Nephron progenitor cell (in vitro differentiated cells): ENCODE measurements at places on chromosomes 13 and 19.

- DNase-seq = peak; percentile 52
Observed at GRCh38 chr19:44748426-44749254, at the start of gene BCL3. TSS of gene BCL3 (plus strand) at chr19:44748708. CDS start at chr19:44748791, 83 bp downstream.

- no peak for DNase-seq
Observed at GRCh38 chr13:75587679-75588078, 38.1 kb downstream of the UCHL3 start.

GRCh38 chr19:38670921-38671398 is 23.5 kb downstream of the ACTN4 start:
- DNase-seq = no peak

- DNase-seq = no peak
Observed at GRCh38 chr13:27080018-27080948, 91.3 kb downstream of the USP12 start.

DNA sequence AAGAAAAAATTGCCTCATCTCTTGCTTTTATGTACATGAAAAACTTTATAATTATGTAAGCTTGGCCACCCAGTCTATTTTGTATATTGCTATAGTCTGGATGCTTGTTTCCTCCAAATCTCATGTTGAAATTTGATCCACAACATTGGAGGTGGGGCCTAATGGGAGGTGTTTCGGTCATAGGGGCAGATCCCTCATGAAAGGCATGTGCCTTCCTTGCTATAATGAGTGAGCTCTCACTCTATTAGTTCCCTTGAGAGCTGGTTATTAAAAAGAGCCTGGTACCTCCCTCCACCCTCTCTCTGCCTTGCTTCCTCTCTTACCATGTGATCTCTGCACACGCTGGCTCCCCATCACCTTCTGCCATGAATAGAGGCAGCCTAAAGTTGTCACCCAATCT is 1005.1 kb downstream of the PCDH9 start:
- peak; percentile 8 for DNase-seq

- DNase-seq = peak; percentile 46
Observed at GRCh38 chr19:18832306-18833140, 764 bp downstream of the UPF1 start.

DNA sequence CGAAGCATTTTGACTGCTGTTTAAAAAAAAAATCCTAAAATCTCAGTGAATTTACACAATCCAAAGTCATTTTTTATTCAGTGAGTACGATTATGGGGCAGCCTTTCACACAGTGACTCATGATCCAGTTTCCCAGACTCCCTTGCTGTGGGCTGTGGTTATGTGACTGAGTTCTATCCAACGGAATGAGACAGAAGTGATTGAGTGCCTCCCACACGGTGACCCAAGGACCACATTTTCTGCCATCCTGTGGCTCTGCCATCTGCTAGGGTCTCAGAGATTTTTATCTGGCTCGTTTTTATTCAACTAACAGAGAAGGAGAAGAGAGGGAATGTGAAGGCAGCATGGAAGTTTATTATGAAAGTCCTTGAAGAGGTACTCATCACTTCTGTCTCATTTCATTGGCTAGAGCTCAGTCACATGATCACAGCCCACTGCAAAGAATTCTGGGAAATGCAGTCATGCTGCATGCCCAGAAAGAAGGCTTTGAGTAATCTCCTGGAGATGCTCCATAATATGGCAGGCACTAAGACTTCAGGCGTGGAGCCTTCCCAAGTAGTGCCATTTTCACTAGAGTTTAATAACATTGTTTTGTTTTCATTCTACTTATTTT is 999.4 kb downstream of the UQCRFS1 start:
- DNase-seq = no peak

DNA sequence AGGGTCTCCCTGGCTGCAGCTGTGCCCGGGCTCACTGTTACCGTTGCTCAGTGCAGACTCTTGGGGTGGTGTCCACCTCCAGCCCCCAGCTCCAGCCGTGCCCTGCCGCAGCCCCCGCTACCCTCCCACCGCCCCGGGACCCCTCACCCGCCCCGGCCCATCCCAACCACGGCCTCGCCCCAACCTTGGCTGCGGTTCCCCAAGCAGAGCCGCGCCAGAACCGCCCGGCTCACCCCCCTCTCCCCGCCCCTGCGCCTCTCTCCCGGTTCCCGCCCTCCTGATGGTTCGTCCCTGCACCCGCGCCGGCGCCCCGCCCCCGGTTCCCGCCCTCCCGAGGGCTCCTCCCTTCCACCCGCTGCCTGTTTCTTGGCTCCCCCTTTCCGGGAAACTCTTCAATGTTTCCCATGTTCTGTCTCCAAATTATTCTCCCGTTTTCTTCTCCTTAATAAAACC is 40.3 kb downstream of the ANKRD10 start:
- peak; percentile 90 for DNase-seq

GRCh38 chr13:63107179-63107943 is 1691.7 kb upstream of the PCDH20 start:
- no peak for DNase-seq

GRCh38 chr19:7783991-7784423 is 21.0 kb downstream of the CLEC4M start:
- no peak for DNase-seq

GRCh38 chr19:29953352-29954247 is 11.6 kb downstream of the URI1 start:
- no peak for DNase-seq

- peak; percentile 3 for DNase-seq
Observed at GRCh38 chr13:47337781-47338507, 441.1 kb upstream of the HTR2A start.

GRCh38 chr19:5003781-5004180 is 34.9 kb downstream of the KDM4B start:
- no peak for DNase-seq

DNA sequence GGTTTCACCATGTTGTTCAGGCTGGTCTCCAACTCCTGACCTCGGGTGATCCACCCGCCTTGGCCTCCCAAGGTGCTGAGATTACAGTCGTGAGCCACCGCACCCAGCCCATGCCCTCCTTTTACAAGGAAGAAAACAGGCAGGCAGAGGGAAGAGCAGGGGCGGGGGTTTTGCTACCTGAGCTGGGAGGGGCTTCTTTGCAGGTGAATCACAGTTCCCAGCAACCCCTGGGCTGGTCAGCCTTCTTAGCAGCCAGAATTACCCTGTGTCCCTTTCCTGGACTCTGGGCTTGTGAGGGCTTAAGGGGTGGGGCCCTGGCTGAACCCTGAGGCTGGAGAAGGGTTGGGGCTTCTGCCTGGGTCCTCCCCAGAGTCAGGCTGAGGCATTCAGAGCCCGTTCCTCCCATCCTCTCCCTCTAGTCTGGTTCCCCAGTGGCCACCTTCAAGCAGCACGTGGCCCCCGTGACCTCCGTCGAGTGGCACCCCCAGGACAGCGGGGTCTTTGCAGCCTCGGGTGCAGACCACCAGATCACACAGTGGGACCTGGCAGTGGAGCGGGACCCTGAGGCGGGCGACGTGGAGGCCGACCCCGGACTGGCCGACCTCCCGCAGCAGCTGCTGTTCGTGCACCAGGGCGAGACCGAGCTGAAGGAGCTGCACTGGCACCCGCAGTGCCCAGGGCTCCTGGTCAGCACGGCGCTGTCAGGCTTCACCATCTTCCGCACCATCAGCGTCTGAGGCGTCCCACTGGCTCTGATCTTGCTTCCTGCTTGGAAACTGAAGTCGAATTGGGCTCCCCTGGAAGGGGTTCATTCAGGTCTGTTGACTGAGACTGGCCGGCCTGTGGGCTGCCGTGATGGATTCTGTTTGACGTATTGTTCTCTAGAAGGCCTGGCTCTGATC is 2.8 kb upstream of the KCNJ14 start:
- DNase-seq = no peak

GRCh38 chr13:94123557-94123956 is 355.9 kb downstream of the DCT start:
- no peak for DNase-seq

GRCh38 chr13:28574617-28575142 is 79.8 kb upstream of the FLT1 start:
- DNase-seq = no peak

- peak; percentile 83 for DNase-seq
Observed at GRCh38 chr19:24086974-24087595, at the start of gene ZNF254. TSS of gene ZNF254 (plus strand) at chr19:24087187. CDS start at chr19:24087308, 121 bp downstream.

GRCh38 chr13:109224033-109224432 is 562.4 kb downstream of the IRS2 start:
- DNase-seq = no peak

- DNase-seq = no peak
Observed at GRCh38 chr13:94505730-94506129, 26.2 kb upstream of the DCT start.

DNA sequence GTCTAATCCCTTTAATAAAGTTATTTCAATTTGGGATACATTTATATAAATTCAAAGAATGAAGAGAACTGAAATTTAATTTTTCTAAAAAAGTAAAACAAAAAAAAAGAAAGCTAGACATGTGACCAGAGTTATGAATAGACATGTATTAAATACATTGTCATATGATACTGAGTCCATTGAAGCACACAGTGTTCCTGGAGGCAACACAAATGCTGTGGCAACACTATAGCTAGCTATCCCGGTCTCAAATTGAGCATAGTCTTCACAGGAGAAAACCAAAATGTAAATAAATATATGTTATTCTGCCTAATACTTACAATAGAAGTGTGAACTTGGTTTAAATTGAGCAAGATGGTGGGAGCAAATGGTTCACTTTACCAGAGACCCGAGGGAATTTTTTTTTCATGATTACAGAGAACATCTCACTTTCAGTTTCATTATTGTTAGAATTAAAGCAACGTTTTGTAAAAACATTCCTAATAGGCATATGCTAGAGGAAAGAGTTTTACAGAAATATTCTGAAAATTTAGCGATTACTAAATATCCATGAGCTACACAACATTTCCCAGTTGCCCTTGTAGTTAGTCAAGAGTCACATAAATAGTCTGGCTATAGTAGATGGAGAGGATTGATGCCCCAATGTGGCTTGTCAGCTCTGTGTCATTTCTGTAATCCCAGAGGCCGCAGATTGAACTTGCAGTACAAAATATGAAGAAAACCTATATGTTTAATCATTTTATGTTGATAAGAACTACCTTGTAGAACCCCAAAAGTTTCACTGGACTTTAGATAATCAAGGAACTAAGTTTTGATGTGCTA is 775.7 kb upstream of the SPRY2 start:
- DNase-seq = no peak
